ENCODE measurements at places on chromosomes 6 and 20. TPM values are rescaled to one million over a fixed set of nuclear protein-coding genes. Genes with fewer than 3 reads are reported as not detected.

LGSN gene
- total RNA-seq, result not detected

TRERF1 gene
- 8.5 TPM for total RNA-seq

RIPOR3 gene
- 0.76 TPM for total RNA-seq

TSHZ2 gene
- total RNA-seq, result 0.43 TPM

CLVS2 gene
- 0.11 TPM for total RNA-seq

MPIG6B gene
- not detected for total RNA-seq

VGLL2 gene
- total RNA-seq, result not detected

MAK gene
- 0.13 TPM for total RNA-seq

HAO1 gene
- not detected for total RNA-seq

FAXC gene
- 1.1 TPM for total RNA-seq

BPIFB1 gene
- not detected for total RNA-seq

KCNK15 gene
- 6.8 TPM for total RNA-seq

EYS gene
- total RNA-seq, result under 0.01 TPM

ID4 gene
- 49.3 TPM for total RNA-seq
